ENCODE measurements at places on chromosomes 7 and 10.

DNA sequence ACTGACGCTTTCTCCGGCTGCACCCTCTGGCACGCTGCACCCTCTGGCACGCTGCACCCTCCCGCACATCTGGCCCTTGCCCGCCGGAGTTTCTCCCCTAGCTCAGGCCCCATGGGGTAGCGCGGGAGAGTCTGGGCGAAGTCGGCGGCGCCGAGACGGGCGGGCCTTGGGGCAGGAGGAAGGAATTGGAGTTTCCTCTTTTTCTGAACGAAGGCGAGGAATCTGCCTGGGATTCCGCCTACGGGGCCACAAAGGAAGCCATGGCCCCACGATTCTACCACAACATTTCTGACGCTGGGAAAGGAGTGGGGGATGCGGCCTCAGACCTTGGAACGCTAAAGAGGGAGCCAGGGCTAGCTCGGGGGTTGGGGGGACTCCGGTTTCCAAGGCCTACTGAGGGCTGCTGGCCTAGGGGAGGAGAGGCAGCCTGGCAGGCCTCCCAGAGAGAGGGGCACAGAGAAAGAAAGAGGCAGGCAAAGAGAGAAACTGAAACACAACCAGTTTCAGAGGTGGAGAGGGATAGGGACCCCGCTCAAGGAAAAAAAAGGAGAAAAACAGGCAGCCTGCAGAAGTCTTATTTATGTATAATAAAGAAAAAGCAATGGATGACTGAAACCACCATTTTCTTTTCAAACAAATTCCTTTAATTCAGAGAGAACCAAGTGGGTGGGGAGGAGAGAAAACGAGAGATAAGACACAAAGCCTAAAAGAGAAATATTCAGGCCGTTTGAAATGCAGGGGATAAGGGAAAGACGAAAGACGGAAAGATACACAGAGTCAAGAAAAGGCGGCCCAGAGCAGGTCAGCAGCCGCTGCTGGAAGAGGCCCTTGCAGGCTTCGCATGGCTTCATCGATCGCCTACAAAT, 4.3 kb downstream of the TLX1 start:
- no peak for DNase-seq

DNA sequence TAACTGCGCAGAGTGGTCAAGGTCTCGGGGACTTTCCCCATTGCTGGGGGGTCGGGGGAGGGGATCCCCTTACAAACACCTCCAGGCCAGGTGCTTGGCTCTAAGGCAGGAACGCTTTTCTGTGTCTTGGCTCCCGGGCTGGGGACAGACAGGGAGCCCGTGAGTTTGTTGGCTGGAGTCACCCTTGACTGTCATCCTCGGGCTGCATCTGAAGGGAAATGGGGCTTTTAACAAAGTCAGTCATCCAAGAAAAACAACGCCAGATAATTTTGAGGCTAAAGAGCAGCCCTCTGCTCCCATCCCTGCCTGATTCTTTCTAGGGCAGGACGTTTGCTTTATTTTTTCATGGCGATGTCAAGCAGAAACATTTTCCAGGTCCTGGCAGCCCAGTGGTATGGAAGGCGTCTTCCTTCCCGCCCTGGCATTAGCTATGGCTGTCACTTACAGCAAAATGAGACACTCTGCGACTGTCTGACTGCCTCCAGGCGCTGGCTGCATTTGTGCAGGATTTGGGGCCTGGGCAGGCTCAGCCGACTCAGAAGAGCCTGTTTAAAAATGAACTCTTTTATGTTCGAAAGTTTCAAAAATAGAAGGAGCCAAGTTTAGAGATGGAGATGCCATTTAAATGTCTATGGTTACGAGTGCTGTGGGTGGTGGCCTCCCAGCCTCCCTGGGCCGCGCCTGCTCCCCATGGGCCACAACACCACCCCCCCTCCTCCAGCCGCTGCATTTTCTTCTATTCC, 54.7 kb upstream of the TNS3 start:
- DNase-seq: peak; percentile 58

DNA sequence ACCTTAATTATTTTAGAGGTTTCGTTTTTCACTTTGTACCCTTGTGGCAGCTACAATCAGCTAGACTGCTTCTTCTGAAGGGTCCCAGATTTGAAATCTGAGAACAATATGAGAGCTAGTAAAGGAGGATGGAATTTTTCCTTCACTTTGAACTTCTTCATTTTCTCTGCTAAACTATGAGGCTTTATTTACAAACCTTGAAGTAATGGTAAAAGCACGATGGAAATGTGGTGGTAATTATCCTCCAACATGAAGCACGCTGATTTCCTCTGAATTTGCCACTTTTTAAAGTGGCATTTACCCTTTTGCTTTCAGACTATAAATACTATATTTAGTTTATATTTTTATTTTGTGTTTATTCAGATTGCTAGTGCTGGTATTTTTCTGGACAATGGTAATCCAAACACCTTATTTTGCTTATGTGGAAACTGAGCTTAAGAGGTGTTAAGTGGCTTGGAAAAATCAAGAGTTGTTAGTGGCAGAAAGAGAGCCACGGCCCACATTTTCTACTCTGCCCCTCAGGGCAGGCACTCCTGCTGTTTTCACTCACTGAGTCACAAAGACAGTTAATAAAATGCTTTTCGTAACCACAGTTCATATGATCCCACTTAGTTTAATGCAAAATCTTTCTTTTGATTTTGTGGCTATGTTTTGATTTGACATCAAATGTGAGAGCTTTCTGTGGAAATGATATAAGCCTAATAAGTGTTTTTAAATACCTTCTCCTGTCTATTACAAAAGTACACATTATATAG, 2.7 kb downstream of the SSMEM1 start:
- peak; percentile 29 for DNase-seq

- peak; percentile 72 for DNase-seq
Observed at GRCh38 chr10:28676326-28676967, 874 bp upstream of the BAMBI start.

DNA sequence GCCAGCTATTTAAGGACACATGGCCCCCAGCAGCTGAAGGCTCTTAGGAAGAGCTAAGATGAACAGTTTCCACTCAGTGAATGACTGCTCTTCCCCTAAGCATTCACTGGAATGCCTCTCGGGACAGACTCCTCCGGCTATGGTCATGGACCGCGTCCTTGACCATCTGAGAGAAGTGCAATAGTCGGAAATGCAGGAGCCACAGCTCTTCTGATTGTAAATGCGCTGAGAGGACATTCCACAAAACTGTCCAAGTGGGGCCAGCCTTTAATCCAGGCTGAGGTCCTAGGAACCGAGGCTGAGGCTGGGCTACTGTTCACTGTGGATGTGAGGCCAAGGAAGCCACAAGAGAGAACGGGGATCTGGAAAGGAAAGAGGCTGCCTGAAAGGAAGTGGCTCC, 162.0 kb upstream of the TMEM72 start:
- DNase-seq: no peak

DNA sequence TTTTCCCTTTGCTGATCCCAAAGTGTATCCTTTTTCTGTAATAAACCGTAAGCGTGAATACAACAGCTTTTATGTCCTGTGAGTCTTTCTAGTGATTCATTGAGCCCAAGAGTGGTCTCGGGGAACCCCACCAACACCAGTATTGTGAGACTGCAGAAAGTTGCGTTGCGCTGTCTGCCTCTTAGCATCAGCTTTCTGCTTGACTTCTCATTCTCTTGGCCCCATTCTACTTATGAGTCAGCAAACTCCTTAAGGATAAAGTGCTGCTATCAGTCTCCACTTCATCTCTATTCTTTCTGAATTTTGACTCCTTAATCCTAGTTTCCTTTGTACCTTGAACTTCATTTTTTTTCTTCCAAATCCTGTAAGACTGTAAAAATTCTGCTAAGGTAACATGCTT, 184.3 kb upstream of the MBL2 start:
- DNase-seq: no peak

GRCh38 chr7:29763266-29763665, 43.0 kb upstream of the WIPF3 start:
- peak; percentile 23 for DNase-seq

DNA sequence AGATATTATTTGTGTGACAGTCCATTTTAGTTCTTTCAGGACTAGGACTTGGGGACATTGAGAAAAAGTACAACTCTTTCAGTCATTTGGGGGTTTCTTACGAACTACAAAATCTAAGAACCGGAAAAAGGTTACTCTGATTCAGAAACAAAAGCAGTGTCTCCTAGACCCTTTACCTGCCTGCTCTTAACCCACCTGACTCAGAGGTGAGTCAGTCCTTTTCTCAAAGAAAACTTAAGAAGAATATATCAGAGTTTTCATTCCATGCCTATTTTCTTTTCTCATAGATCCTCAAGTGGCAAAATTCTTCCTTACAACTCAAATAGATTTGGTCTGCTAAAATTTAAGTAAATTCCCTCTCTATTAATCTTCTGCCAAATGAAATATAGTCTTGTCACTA, 114.9 kb upstream of the PTN start:
- DNase-seq: no peak

- peak; percentile 38 for DNase-seq
Observed at GRCh38 chr7:23183279-23184012, 1.6 kb downstream of the NUP42 start.
